ENCODE measurements at places on chromosomes 1 and 21.

GRCh38 chr1:181872562-181872961, 188.9 kb downstream of the ZNF648 start:
- DNase-seq = no peak

- no peak for DNase-seq
Measured at GRCh38 chr1:41977326-41977725, 58.6 kb upstream of the HIVEP3 start.

GRCh38 chr1:75618382-75618781, 7.5 kb upstream of the SLC44A5 start:
- no peak for DNase-seq

- DNase-seq = no peak
Measured at GRCh38 chr1:107264561-107264960, 123.7 kb downstream of the NTNG1 start.

DNA sequence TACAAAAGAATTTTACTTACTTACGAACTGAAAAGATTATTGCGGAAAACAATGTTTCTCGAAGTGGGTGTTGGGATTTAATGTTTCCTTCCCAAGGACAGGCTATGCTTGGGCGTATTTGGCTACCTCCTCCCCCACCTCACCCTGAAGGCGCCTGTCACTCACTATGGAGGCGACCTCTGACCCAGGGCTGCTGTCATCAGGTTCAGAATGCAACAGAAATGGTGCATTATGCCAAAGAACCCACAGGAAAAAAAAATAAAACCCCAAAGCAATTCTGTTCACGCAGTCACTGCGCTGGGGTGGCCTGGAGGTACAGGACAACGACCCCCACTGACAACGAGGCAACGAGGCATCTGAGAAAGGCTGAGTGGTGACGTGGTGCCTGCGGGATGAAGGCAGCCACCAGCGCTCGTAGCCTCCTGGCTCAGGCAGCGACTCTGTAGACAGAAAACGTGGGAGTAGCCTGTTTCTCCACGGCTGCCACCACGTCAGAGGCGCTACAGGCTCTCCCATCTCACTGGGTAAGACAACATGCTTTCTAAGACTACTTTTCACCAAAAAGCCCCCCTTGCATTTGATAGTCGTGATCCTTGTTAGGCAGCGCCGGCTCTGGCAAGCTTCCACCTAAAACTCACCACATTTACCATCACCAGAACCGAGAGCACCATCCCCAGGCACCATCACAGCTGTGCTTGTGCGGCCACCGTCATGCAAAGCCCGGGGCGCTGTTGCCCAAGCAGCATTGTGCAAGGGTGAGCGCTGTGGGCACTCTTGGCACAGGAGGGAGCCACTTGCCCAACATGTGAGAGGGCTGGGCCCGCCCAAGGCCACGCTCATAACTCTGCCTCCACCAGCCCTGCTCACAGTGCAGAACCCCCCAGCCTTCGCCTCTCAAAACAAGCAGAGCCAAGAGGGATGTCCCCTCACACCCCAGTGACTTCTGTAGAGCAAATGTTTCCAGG, 14.3 kb downstream of the NADK start:
- DNase-seq = no peak

DNA sequence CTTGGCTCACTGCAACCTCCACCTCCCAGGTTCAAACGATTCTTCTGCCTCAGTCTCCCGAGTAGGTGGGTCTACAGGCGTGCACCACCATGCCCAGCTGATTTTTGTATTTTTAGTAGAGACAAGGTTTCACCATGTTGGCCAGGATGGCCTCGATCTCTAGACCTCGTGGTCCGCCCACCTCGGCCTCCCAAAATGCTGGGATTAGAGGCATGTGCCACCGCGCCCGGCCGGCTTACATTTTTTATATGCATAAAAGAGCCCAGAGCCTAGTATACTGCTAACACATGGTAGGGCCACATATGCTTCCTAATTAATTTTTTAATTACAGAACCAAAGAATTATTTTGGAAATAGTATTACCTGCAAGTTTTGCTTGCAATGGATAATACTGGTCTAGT, 1325.4 kb downstream of the PLA2G4A start:
- DNase-seq = no peak

DNA sequence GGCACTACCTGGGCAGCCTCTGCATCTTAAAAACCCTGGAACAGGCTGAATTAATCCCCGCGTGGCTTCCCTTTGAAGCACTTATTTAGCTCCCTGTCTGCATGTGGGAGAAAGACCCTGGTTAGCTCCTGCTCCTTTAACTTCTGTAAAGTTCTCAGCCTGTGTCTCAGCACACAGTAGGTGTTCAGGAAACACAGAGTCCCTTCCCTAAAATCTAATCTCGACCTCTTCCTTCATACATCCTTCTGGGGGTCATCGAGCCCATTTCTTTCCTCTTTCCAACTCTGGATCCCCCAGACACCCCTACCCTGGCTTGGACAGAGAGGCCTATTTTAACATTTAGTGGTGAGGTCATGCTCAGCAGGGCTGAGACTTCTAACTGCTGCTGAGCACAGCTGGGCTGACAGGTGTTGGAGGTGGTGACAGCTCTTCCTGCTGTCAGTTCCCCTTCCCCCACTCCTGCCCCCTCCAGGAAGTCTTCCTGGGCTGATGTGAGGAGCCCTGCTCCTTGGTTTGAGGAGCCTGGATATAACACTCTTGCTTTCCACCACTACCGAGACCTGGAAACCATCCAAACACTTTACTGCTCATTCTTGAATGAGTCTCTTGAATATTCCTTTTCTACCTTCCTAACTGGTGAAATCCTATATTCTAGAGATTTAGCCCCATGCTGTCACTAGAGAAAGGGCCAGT, 5.3 kb downstream of the E2F2 start:
- no peak for DNase-seq

DNA sequence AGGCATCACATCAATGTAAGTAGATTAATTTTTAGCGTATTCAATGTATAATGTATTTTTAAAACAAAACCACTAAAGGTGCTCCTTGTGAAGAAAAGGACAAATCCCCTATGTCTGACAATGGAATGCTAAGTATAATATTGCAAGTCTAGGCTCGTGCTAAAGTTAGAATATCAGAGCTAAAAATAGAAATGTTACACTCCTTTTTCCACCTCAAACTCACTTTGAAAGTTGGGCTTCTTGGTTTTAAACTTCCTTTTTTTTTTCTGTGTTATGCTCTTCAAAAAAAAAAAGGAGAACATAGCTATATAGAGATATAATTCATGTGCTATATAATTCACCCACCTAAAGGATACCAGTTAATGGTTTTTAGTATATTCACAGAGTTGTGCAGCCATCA, 3.6 kb upstream of the SERBP1 start:
- no peak for DNase-seq

- DNase-seq = no peak
Measured at GRCh38 chr1:109801791-109802135, 38.0 kb upstream of the EPS8L3 start.

- no peak for DNase-seq
Measured at GRCh38 chr1:74425676-74426075, 86.7 kb downstream of the LRRC53 start.

- DNase-seq = no peak
Measured at GRCh38 chr1:78005755-78006154, 1.0 kb downstream of the DNAJB4 start.

DNA sequence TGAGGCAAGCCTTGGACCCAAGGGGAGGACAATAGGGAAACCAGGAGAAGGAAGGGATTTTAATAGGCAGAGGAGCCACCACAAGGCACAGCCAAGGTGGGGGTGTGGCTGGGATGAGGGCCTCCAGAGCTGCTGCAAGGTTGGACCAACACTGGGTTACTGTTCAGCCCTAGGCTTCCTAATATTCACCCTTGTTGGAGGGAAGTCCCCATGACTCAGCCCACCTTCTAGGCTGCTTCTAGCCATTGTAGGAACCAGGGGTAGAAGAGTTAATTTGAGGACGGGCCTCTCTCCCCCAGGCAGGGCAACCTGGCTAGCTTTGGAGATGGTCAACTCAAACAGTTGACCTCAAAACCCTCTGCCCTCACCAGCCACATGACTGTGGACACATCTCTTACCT, 59.5 kb downstream of the KCNN3 start:
- no peak for DNase-seq

DNA sequence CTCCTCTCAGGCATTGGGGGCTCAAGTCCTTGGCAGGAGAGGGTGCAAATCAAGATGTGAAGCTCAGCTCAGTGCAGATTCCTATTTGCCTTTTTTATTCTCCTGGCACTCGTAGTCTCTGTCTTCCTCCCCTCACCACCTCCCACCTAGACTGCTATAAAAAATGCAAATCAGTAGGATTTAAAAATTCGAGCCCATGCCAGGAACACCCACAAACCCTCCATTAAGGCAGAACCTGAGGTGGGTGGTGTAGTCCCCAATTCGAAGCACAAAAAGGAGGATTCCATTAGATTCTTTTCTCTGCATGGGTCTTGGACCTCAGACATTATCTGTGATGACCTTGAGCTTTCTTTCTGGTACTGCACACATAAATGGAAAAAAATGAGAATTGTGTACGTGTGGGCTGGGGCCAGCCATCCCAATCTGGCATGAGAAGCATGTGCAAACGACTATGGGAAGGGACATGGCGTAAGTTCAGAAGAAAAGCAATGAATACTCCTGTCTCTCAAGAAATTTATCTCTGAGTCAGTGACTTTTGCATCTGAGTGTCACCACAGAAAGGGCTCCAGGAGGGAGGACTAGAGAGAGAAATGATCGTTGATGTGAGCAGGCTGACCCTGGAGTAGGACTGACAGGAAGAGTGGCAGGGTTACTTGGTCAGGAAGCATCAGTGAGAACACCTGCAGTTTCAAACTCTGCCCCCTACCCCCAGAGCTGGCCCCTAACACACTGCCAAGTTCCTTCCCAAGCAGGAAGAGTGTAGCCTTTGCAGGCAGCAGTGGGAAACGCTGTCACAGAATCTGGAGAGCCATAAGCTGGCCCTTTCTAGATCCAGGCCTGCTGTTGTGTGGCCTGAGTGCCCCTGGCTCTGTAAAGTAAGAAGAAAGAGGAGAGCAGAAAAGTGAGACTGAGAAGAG, 1.7 kb downstream of the INKA2 start:
- no peak for DNase-seq

DNA sequence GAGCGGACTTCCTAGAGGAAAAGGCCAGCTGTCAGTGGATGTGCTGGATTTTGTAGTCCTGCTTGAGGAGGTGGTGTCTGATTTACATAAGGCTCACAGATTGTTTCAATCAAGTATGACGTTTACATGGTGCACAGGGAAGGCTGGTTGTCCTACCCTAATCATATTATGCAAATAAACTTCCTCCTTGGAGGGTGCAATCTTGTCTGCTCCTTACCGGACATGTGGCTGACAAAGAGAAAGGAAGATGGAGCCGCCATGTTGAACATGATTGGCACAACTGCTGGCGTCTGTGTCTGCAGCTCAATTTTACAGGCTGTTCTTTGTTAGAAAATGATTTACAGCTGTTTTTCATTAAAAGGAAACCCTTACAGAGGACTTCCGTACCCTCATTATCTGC, 1656.1 kb downstream of the KCNT2 start:
- DNase-seq = no peak

DNA sequence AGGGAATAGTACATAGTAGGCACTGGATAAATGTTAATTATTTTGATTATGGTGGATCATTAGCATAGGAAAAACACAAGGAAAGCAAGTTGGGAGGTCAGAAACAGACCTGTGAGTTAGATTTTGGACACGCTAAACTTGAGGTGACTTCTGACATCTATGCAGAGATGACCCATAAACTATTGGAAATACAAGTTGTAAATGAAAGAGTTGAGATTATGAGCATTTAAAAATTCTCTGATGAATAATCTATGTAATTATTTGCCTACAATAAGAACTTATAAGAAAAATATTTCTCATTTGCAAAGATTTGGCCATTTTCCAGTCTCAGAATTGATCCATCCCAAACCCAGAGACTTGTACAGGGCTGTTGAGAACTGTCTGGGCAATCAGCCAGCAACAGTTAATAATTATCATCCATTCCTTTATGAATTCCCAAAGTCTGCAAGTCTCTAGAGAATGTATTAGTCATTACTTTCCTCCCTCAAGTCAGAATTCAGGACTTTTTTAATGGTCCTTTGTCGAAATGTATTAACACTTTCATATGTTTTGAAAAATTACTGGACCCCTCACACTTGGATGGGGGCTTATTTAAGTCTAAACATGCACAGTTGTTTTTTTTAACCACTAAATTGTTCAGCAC, 19.4 kb upstream of the SLAMF6 start:
- no peak for DNase-seq

DNA sequence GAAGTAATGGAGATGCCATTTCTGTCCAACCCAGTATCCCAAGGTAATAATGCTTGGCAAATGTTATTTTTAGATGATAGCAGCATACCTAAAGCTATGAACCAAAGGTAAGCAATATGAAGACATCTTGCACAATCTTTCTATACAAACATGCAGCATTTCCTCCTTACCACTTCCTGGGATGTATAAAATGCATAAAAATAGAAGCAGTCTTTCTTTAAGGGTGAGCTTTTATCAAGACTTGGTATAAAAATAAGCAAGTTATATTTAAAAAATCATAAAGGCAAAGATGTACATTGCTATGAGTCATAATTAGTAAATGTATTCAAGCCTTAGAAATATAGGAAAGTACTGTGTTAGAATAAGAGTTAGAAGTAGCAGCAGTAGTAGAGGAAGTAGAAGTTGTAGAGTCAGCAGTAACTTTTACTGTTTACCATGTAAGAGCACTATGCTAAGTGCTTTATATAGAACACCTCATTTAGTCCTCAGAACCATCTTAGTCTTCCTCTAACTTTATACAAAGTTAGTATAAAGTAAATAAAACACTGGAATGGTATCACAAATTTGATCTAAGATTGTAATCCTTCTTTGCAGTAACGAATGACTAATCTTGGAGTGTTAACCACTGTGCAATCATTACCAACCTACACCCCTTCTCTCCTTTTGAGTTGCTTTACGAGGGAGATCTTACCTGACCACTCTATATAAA, 371.3 kb downstream of the VAV3 start:
- DNase-seq = no peak

DNA sequence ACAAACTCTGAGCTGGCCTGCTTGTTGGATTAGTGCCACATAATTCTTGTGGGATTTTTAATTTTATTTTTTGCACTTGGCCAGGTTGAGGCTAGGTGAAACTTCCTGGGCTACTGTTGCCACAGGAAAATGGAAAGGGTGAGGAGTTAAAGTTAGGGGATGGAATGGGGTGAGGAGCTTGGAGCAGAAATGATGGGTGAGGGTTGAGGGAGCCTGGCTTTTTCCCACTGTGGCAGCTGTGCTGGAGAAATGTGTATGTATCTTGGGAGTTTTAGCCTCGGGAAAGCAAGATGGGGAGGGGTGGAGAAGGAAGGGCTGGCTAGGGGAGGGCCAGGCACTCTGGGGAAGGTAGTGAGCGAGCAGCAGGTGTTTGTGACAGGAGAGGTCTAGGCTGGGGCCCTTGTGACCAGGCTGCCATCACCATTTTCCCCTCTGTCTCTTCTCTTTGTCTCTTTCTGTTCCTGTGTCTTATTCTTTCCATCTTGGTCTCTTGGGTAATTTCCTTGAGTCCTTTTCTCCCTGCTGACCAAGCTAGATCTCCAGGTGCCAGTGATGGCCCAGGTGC, 2.0 kb downstream of the ZNF687 start:
- no peak for DNase-seq

DNA sequence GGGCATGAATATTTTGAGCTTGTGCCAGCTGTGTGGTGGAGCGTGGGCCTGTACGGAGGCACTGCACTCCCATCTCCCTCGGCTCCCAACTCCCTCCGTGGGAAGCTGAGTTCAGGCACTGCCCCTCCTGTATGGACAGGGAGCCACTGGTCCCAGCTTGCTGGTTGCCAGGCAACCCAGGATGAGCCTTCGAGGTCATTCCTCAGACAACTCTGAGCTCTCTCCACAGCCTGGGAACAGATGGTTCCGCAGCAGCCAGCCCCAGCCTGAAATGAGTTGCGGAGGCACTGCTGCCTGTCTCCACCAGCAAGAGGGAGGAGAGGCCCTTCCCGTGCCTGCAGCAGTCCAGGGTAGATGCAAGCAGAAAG, 58.4 kb upstream of the TENT5B start:
- no peak for DNase-seq

GRCh38 chr21:32378956-32379355, 13.9 kb downstream of the URB1 start:
- DNase-seq = no peak
